ENCODE measurements at places on chromosomes 3 and 15. TPM values are rescaled to one million over a fixed set of nuclear protein-coding genes. Genes with fewer than 3 reads are reported as not detected.
A peak's percentile ranks its signal among the peaks of the same experiment; 100 is the strongest.

Gene SQOR
- 64.0 TPM for total RNA-seq

DNA sequence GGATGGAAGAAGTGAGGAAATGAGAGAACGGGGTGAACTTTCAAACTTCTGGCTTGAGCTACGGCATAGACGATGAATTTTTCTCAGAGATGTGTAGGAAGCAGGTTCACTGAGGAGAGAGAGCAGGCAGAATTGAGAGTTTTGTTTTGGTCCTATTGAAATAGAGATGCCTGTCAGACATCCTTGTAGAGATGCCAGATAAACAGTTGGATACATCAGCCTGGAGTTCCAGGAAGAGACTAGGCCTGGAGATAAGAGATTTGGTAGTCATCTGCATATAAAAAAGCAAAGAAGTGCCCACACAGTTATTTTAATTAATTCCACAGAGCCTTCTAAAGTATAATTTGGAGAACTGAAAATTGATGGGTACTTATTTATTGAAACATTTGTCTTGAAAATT lies 495.6 kb downstream of the IL5RA start:
- DNase-seq: no peak

GRCh38 chr3:140505213-140505612 lies 172.7 kb upstream of the TRIM42 start:
- peak; percentile 50 for DNase-seq

DNA sequence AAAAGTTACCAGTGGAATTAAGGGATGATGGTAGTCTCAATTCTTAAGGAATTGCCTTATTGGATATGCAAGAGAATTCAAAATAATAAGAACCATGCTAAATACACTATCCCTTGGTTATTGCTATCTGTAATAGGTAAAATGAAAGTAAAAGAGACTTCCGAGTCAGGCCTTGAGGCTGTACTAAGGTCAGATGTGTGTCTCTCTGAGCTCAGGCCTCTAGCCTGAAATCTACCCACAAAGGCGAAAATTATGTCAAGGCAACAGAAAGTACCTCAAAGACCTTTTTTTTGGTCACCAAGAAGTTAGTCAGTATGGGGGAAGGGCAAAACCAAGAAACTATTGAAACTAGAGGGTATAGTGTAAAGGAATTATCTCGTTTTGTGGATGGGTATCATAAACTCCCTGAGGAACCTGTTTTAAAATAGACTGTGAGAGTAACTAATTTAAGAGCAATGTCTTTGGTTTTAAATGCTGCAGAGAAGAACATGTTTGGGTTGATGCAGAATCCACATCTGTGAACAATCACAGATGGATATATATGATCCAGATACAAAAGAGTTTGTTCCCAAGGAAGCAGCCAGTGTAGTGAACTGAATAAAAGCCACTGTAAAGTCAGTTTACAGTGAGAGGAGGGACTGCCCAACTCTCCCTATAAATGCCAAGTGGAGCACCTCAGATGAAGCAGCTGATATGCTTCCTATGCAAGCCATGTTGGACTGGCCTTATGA lies 382.3 kb upstream of the SEMA6D start:
- no peak for DNase-seq

- DNase-seq: no peak
These were observed 1.9 kb downstream of the KLF13 start for GRCh38 chr15:31328428-31328968.

DNA sequence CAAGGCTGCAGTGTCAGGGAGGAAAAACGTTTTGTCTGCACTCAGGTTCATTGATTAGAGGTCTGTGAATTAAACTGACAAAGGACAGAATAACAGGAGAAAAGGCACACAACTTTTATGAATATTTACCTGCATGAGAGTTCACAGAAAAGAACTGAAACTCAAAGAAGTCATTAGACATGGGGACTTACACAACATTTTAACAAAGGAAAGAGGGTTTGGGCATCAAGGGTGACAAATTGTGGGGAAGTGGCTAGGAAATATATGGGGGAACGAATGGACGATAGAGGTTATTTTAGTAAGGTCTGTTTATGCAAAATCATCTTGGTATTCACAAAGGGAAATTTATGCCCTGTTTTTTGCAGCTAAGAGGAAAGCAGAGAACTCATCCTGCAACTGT lies 65.6 kb upstream of the C15orf39 start:
- no peak for DNase-seq

DNA sequence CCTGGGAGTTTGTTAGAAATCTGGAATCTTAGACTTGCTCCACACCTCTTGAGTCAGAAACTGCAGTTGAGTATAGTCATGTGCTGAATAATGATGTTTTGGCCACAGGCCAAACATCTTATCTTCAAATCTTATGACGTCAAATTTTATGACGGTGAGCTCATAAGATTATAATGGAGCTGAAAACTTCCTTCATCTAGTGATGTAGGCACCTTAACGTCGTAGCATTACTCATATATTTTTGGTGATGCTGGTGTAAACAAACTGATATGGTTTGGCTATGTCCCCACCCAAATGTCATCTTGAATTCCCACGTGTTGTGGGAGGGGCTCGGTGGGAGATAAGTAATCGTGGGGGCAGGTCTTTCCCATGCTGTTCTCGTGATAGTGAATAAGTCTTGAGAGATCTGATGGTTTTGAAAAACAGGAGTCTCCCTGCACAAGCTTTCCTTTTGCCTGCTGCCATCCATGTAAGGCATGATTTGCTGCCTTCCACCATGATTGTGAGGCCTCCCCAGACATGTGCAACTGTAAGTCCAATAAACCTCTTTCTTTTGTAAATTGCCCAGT lies 268.0 kb upstream of the PROK2 start:
- DNase-seq: no peak

- DNase-seq: no peak
These were observed 19.2 kb upstream of the TFDP2 start for GRCh38 chr3:142168514-142168913.
